Activated T-helper 9 cell treated with anti-CD3 and anti-CD28 coated beads, Interleukin-2, amount 50 U/mL, for 16 hours (primary cell): ENCODE measurements at places on chromosomes 5 and 9.

DNA sequence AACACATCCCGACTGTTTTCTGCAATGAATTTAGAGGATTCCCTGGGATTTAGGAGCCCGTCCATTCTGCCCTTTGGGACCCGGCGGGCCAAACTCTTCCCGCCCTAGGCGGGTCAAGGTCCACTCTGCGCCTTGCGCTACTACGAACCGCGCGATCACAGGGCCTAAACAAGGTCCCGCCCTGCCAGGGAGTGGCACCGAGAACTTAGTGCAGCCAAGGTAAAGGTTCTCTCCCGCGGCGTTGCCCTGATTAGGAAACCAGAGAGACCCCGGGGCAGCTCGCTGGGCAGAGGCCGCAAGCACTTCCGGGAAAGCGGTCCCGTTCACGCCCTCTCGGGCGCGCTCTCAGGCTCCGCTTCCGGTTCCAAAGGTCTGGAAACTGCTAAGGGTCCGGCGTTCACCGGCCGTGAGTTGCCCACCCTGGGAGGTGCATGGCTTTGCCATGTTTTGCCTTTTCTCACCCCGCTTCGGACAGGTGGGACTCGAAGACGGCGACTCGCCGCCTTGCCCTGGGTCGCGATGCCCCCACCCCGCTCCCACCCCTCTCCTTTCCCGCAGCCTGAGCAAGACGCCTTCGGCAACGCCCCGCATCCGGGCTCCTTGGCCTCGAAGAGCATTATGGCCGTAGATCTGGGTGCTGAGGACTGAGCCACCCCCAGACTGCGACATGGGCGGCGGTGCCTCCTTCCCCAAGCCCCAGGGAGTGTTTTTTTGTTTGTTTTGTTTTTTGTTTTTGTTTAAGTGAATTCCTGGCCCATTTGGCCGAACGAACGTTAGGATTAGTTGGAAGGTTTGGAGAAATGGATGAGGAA lies 23.4 kb downstream of the HNRNPK start:
- DNase-seq = peak; percentile 45

DNA sequence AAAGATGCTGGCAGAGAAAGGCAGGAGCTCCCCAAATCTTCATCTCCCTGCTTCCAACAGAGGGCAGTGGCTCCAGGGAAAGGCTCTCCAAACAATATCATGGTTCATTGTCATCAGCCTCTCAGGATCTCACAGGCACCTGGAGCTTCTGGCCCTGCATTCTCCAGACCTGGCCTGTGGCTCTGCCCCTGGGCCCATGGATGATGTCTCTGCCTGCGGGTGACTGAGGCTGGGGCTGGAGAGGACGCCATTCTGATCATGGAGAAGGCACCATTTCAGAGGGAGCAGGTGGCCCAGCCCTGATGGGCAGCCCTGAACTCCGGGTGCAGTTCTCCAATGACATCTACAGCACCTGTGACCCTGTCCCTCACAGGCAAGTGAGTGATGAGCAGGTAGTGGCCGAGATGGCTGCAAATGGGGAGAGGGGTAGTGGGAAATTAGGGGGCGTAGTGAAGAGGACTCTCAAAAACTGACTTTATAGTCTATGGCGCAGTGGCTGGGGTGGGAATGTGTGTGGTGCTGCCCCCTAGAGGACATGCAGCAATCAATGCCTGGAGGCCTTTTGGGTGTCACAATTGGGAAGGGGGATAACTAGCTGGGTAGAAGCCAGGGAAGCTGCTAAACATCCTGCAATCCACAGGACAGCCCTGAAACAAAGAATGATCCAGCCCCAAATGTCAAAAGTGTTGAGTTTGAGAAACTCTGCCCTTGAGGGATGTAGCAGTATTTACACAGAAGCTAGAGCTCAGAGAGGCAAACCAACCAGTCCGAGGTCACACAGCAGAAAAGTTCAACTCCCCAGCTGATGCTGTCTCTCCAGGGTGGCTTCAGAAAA lies 3.2 kb downstream of the SH3PXD2B start:
- DNase-seq = peak; percentile 15

GRCh38 chr5:96768708-96769251 lies 39.0 kb downstream of the ERAP1 start:
- no peak for DNase-seq

GRCh38 chr9:7752481-7752880 lies 47.1 kb downstream of the DMAC1 start:
- DNase-seq = no peak

DNA sequence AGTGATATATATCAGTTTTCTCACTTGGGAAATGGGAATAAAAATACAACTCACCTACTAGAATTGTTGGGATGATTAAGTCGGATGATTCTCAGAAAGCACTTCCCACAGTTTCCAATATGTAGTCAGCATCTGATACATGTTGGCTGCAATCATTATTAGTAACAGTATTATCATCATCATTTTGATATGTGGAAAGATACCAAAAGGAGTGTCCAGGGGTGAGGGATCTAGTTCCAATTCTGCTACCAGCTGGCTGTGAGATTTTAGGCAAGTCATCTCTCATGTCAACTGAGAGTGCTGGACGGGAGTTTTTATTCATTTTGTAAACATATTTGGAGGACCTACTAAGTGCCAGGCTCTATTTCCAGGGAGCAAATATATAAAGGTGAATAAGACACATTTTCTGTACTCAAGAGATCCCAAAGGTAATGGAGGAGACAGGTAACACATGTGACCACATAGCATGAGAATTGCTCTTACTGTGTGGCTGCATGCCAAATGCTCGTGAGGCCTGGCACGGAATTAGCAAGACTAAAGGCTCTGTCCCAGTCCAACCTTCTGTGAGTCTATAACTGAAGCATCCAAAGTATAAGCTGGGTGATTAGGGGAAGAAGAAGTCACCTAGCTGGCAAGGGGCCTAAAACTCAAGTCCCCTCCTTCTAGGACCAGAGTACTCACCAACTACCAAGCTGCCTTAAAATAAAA lies 83.0 kb downstream of the GRIA1 start:
- no peak for DNase-seq

- DNase-seq = no peak
Measured at GRCh38 chr5:103511554-103511885, 51.1 kb downstream of the NUDT12 start.

GRCh38 chr9:34998266-34998665 lies 8.7 kb downstream of the DNAJB5 start:
- no peak for DNase-seq

GRCh38 chr5:68405784-68406743 lies 190.5 kb downstream of the PIK3R1 start:
- DNase-seq = no peak

- DNase-seq = no peak
Measured at GRCh38 chr5:9587135-9587534, 41.3 kb upstream of the SEMA5A start.

- DNase-seq = peak; percentile 58
Measured at GRCh38 chr5:178116143-178116885, 3.0 kb downstream of the N4BP3 start.

DNA sequence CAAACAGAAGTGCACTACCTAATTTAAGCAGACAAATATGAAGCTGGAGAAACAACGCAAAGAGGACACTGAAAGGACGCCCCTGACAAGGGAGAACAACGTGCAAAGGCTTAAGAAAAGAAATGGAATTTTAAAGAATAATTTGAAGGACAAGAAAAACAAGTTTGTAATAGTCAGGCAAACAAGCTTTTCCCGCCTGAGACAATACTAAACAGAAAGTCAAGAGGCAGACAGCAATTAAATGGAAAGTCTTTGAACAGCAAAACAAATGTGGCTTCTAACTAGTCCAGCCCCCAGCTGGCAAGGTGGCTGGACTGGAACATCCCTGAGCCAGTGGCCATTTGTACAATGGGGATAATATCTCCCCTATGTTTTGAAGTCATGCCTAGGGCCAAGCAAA lies 63.3 kb downstream of the SIL1 start:
- DNase-seq = no peak

- no peak for DNase-seq
Measured at GRCh38 chr5:95102687-95103086, 182.2 kb downstream of the MCTP1 start.

DNA sequence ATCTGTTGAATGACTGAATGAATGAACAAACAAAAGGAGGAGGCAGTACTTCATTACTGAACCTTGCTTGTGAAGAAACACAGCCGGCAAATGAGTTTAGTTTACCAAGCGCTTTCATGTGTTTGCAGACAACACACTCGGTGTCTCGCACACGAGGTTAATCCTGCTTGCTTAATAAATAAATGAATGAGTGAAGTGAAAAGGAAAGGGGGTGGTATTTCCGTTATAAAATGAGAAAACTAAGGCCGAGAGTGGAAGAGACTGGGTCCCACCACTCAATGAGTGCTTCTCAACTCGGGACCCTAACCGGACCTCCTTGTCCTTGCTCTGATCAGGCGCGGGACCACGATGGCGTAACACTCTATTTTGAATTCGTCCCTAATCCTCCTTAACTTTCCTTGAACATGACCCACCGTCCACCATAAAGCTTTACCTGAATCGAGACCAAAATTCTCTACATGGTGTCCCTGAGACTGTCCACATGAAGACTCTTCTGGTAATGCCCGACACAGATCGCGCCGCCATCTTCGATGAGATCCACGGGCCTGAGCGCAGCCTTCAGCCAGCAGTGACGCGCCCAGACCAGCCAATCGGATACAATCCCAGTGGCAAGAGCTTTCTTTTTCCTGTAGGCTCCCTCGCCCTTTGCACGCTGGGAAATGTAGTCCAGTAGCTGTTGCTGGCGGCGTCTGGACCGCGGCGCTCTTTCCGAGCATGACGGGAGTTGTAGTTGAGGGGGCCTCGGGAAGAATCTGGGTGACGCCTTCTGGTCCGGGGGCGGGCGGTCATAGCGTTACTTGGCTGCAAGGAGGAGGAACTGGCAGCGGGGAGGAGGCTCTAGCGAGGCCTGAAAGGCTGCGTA lies at the start of the genes MRPL50 and ZNF189:
Gene MRPL50, minus strand, starts transcription at position 551 of the 862 bp plus-strand sequence. Its CDS starts 26 bp downstream, at position 525.
Gene ZNF189, plus strand, starts transcription at position 784 of the 862 bp plus-strand sequence. CDS start 306 bp downstream, outside the sequence.
- peak; percentile 93 for DNase-seq

DNA sequence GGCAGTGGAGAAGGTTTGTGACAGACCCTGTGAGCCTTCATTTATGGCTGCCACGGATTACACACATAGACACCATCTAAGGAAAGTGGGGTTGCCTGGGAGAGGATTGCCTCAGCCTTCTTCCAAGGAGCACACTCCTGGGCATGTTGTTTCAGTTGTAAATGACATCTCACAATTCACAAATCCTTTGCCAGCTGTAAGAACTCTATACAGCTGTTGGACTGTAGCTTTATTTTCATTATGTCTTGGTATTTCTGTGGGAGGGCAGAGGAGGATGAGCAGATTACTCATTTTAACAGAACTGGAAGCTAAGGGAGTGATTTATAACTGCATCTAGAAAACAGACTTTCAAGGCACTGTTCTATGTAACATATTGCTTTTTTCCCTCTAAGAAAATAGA lies 25.6 kb downstream of the MELK start:
- DNase-seq = no peak

GRCh38 chr9:133518200-133518599 lies 6.6 kb downstream of the MYMK start:
- no peak for DNase-seq

- DNase-seq = no peak
Measured at GRCh38 chr9:37554318-37554717, 21.9 kb downstream of the FBXO10 start.

GRCh38 chr5:32379421-32379820 lies 65.1 kb downstream of the ZFR start:
- DNase-seq = no peak

DNA sequence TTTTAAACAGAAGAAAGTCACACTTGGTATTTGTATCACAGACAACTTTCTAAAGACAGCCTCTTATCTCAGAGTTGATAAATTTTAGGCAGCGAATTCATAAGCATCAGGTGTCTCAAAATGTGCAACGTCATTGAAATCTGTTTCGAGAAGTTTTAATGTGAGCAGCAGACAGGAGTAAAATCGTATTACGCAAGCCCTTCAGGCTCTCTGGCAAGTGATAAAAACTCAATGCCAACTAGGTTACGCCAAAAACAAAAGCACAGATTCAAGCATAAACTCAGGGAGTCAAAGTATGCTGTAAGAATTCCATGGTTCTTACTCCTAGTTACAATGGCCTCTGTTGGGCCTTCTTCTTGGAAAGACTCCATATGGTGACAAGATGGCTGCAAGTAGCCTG lies 244.7 kb downstream of the SEMA5A start:
- no peak for DNase-seq

DNA sequence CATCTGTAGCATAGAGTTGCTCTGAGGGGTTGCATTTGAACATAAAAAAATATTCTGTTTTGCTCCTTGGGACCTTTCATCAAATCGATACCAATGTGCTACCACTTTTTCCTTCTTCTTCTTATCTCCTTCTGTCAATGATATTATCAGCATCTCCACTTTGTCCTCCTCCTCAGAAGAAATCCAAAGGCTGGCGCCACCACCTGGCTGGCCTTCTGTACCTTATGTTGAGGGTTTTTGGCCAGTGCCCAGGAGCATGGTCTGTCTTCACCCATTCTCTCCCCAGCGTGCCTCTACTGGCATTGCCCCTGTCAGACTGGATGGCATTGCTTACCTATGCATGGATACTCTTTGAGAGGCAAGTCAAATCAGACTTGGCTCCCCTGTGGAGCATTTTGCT lies 167.2 kb downstream of the CFAP90 start:
- no peak for DNase-seq

DNA sequence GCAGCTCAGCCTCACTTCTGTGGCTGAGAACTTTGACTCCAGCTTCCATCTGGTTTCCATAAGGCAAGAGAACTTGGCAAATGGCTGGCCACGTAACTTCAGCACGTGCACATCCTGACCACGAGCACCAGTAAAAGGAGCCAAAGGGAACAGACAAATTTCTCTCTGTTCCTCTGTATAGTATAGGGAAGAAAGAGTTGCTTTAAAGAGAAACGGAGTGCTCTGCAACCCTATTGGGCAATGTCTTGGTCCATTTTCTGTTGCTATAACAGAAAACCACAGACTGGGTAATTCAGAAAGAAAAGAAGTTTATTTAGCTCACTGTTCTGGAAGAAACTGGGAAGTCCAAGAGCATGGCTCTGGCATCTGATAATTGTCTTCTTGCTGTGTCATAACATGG lies 558.7 kb downstream of the ACTL7B start:
- DNase-seq = no peak

DNA sequence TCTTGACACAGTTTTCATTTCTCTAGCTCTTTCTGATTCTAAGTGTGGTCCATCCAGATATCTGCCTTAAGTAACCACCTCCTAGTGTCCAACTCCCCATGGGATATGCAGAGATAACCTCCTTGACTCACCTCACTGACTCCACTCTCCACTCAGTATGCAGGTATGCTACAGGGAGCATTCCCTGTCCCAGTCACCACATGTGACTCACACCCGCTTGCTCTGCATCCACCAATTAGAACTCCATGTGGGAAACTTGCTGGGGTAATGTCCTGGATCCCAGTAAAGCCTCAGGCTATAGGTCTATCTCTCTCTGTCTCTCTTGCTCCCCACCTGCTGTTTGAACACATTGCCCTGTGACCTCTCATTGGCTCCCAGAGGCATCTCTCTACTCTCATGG lies 563.9 kb downstream of the HTR1A start:
- DNase-seq = no peak

DNA sequence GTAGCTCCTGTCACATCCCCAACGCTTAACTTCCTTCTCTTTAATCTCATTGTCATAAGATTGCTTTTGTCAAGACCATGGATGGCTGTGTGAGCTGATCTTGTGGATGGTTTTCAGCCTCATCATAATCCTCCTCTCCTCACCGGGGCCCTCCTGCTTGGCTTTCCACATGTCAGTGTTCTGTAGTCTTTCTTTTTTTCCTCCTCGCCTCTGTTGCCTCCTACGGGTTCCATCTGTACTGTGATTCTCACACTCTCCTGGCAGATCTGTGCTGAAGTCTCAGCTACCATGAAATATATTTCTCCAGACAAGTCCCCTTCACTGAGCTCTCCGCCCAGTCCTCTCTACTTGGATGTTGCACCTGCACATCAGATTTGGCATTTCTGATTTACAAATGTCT lies 34.9 kb upstream of the FAM120AOS start:
- DNase-seq = no peak

- DNase-seq = no peak
Measured at GRCh38 chr5:40762705-40763104, 6.9 kb upstream of the TTC33 start.

GRCh38 chr5:68534131-68534940 lies 318.8 kb downstream of the PIK3R1 start:
- no peak for DNase-seq
